Omental fat pad (tissue), 4 donors: ENCODE measurements at places on chromosomes 2 and 18. TPM values are rescaled to one million over a fixed set of nuclear protein-coding genes. Genes with fewer than 3 reads are reported as not detected.

The CYP1B1 gene
- total RNA-seq = 45.8 TPM

The LAPTM4A gene
- total RNA-seq = 174 TPM

The RIT2 gene
- not detected for total RNA-seq

The ASXL3 gene
- 5.4 TPM for total RNA-seq

The TWIST2 gene
- total RNA-seq = 141 TPM

The C18orf63 gene
- total RNA-seq = not detected

The PTPN2 gene
- total RNA-seq = 97.9 TPM

The ZC3H6 gene
- 5.9 TPM for total RNA-seq

The GALR1 gene
- 2.0 TPM for total RNA-seq

The CABYR gene
- 5.3 TPM for total RNA-seq

The FOXD4L1 gene
- 0.19 TPM for total RNA-seq

The ACP1 gene
- 66.3 TPM for total RNA-seq

The EML6 gene
- total RNA-seq = 1.4 TPM

The TRMT61B gene
- total RNA-seq = 11.7 TPM

The ANKRD12 gene
- 48.6 TPM for total RNA-seq
